ENCODE measurements at places on chromosomes 5 and 9.

GRCh38 chr5:177300236-177300880 is 3.2 kb downstream of the RAB24 start:
- peaks cover 64% of the 10 kb centered on the region for H3K4me1 ChIP-seq
- DNase-seq = peak; percentile 52
- peak overlapping the region; percentile 63 for H3K27ac ChIP-seq
- peaks cover 21% of the 10 kb centered on the region for H3K36me3 ChIP-seq

- no peaks in the 10 kb centered on the region for H3K36me3 ChIP-seq
- no peak overlapping the region for H3K27ac ChIP-seq
These were observed 421.1 kb downstream of the KIF4B start for GRCh38 chr5:155434681-155435080.

DNA sequence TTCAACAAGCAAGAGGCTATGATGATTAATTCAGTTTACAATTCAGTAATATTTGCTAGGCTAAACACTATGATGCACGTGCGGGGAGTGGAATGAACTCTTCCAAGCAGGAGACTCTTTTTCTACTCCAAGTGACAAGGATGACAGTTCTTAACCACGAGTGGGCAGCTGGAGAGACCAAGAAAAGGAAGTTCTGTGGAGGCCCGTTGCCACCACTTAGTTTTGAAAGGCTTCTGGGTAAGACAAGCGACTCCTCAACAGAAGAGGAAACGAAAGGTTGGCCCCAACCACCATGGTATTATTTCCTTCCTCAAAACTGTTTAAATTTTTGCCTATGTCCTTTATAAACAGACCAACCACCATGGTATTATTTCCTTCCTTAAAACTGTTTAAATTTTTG is 2.8 kb downstream of the DCAF12 start:
- peak overlapping the region; percentile 44 for H3K27ac ChIP-seq
- peaks cover 30% of the 10 kb centered on the region for H3K36me3 ChIP-seq
- no peaks in the 10 kb centered on the region for H3K27me3 ChIP-seq
- H3K4me3 ChIP-seq = peak overlapping the region; percentile 93

DNA sequence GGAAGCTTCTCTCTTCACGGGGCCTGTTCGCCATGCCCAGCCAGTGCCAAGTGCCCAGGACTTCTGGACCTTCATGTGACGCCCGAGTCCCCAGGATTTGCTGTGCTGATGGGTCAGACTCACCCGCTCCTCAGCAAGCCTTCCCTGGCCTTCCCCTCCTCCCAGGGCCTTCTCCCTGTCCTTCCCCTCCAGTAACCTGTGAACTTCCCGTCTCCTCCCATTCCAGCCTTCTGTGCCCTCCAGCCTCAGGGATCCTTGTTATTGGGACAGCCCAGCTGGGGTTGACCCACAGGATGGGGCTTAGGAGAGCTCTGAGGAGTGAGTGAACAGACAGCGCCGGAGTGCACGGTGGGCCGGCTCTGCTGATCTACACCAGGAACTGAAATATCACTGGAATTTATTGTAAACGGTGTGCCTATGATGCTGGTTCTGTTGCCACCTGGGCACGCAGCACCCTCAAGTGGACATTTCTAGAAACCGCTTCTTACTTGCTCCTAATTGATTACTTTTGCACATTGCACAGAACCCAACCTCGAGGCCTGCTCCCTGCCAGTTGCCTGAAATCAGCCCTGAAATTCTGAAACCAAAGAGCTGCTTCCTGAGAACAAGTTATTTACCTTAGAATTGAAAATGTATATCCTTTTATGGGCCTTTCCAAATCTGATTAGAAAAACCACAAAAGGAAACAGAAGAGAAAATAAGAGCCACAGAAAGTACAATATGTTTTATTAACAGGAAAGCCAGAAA is 1.5 kb downstream of the SPAAR start:
- no peak overlapping the region for H3K4me3 ChIP-seq
- no peaks in the 10 kb centered on the region for H3K27me3 ChIP-seq
- DNase-seq = peak; percentile 69
- H3K27ac ChIP-seq = peak overlapping the region; percentile 27
- H3K36me3 ChIP-seq = no peaks in the 10 kb centered on the region
- H3K4me1 ChIP-seq = peaks cover 59% of the 10 kb centered on the region

GRCh38 chr9:6134661-6135180 is 80.9 kb upstream of the IL33 start:
- no peak for DNase-seq
- H3K27me3 ChIP-seq = peaks cover 5% of the 10 kb centered on the region
- no peak overlapping the region for H3K27ac ChIP-seq
- no peaks in the 10 kb centered on the region for H3K4me1 ChIP-seq
- no peaks in the 10 kb centered on the region for H3K36me3 ChIP-seq
- H3K4me3 ChIP-seq = no peak overlapping the region
